ENCODE measurements at places on chromosomes 1 and 21. TPM values are rescaled to one million over a fixed set of nuclear protein-coding genes. Genes with fewer than 3 reads are reported as not detected.

The PIK3CD gene
- 6.2 TPM for total RNA-seq

The PPIAL4G gene
- total RNA-seq = not detected

The SYT11 gene
- total RNA-seq = 5.4 TPM

The EPRS1 gene
- 33.0 TPM for total RNA-seq

DNA sequence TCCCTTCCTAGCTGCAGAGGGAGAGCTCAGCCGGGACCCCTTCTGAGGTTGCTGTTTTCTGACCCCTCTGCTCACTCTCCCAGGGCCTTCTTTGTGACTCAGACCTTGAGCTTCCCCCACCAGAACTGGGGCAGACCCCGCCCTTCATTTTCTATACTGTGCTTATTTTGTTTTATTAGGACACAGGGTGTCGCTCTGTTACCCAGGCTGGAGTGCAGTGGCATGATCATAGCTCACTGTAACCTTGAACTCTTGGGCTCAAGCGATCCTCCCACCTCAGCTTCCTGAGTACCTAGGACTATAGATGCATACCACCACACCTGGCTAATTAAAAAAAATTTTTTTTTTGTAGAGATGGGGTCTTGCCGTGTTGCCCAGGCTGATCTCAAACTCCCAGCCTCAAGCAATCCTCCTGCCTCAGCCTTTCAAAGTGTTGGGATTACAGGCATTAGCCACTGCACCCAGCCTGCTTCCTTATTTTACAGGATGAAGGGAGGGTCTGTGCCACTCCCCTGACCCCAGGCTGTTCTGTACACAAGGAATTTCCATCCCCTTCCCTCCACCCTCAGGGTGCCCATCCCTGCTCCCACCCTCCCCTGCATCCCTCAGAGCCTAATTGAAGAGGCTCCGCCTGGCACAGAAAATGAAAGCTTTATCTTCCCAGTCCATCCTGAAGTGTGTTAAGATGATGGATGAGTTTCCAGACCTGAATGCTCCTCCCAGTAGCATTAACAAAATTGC is 195.2 kb upstream of the POU3F1 start:
- no peak for DNase-seq

GRCh38 chr1:19006000-19006399 is 49.5 kb upstream of the IFFO2 start:
- DNase-seq = peak; percentile 60

- DNase-seq = no peak
Measured at GRCh38 chr1:62476525-62477219, 39.8 kb downstream of the USP1 start.

DNA sequence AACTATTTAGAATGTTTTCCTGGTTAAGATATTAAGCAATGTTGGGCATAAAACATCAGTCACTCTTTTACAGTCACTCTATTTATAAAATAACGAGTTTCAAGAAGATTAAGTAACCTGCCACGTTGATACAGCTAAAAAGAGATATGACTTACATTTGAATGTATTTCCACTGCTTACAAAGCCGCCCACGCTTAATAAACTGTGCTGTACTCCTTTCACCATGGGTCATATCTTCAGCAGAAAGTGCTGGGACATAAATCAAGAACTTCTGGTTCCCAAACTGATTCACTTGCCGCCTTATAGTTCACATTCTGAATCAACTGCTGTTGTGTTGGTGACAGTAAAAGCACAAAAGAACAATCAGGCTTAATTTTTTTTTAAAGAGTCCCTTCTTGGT is 666.7 kb downstream of the NCAM2 start:
- no peak for DNase-seq

- no peak for DNase-seq
Measured at GRCh38 chr1:187266051-187266450, 437.3 kb downstream of the PLA2G4A start.

- no peak for DNase-seq
Measured at GRCh38 chr1:17307946-17308345, at the start of gene PADI4. Gene PADI4, plus strand, starts transcription at chr1:17308197. Its CDS starts 26 bp downstream, at chr1:17308223.
